ENCODE measurements at places on chromosomes 1 and 21. TPM values are rescaled to one million over a fixed set of nuclear protein-coding genes. Genes with fewer than 3 reads are reported as not detected.

DNA sequence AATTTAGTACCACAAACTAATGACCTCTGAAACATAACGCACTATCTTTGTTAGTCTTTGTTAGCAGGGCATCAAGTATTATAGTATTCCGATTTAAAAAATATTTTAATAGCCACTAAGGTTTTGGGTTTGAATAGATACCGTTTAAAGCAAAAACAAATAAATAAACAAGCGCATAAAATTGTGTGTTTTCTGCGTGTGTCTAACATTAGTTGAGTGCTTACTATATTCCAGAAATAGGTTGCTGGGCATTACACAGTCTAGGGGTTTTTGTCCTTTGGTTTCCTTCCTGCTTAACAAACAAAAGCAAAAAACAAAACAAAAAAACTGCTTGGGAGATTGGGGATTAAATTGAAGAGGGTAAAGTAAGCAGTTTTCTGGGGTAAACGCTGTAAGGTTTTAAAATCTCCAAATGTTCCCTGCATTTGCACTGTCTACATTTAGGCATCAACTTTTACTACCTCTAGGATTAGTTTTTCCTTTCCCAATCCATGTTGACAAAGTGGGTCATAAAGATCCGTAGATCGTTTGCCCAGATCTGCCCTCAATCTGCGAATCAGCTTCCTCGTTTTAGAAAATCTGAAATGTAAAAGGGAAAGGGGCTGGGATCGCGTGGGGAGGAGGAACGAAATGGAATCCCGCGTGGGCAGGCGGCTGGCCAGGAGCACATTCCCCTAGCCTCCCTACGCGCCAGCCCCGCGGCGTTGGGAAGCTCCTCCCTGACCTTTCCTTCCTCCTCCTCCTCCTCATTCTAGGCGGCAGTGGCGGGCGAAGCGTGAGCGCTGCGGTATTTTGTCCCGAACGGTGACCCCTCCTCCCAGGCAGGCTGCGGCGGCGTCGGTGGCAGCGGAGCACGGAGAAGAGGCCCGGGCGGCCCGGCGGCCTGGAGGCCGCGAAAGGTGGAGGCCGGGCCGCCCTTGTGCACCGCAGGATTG is at the start of gene KCTD3:
Gene KCTD3 (plus strand): TSS at position 749 of the 935 bp plus-strand sequence. CDS start 382 bp downstream, outside the sequence.
- DNase-seq = no peak

- no peak for DNase-seq
These were observed at the start of gene GPA33 for GRCh38 chr1:167090314-167090942. Gene GPA33 (minus strand): TSS chr1:167090377. CDS start chr1:167090287, 90 bp downstream.

GRCh38 chr1:168180148-168180524 is 1.4 kb downstream of the TIPRL start:
- DNase-seq = no peak

- DNase-seq = no peak
These were observed 182.2 kb downstream of the PRDM16 start for GRCh38 chr1:3251099-3251806.

GRCh38 chr21:16007943-16008342 is 278.2 kb downstream of the USP25 start:
- no peak for DNase-seq

DNA sequence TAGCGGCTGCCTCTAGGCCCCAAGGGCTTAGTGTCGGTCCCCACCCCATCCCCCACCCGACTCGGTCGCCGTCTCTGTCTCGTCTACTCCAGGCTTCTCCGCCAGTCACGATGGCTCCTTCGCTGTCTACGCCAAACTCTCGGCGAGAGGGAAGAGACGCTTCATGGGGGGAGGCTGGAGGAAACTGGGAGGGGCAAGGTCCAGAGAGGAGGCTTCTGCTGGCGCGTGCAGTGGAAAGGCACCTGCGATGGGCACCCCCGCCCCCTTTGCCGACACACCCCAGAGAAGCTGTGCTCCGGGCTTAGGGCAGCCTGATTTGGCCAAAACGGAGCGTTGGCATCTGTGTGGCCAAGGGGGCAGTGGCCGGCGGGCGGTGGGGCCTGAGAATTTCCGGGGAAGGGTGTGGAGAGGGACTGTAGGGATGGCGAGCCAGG is 1.2 kb upstream of the CSMD2 start:
- DNase-seq = no peak

DNA sequence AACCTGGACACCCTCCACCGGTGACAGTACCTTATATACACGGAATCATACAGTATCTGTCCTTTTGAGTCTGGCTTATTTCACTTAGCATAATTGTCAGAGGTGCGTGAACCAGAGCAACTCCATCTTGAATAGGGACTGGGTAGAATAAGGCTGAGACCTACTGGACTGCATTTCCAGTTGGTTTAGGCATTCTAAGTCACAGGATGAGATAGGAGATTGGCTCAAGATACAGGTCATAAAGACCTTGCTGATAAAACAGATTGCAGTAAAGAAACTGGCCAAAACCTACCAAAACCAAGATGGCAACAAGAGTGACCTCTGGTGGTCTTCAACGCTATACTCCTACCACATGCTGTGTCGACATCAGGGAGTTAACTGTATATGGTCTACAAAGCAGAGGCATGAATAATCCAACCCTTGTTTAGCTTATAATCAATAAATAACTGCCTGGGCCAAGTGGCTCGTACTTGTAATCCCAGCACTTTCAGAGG is 1.4 kb upstream of the FDPS start:
- DNase-seq = no peak

DNA sequence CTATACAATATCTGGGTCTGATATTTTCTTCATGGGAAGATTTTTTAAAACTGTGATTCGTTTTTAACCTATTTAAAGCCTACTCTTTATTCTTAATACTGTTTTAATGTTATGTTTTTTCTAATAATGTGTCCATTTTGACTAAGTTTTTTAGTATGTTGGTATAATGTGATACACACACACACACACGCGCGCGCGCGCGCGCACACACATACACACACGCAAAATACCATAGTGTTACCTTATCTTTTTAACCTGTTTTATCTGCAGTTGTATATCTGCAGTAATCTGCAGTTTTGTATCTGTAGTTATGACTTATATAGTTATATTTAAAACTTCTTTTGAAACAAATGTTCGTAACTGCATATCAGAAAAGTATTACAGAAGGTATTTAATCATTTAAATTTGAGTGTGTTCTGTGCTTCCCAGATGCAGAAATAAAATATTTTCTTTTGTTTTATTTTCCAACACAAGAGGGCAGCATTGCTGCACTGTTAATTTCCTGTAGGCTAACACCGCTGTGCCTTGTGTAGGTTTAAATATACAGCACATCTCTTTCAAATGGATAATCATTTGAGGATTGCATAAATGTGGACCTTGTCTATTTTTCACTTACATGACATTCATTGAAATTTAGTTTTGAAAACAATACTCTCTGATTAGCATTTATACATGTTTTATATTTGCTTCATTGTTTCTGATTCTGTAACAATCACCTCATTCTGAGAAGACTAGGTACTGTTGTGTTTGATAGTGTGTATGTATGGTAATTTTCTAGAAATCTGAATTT is 166.1 kb downstream of the PDE4B start:
- no peak for DNase-seq

GRCh38 chr21:25412100-25412499 is 195.2 kb downstream of the MRPL39 start:
- no peak for DNase-seq

DNA sequence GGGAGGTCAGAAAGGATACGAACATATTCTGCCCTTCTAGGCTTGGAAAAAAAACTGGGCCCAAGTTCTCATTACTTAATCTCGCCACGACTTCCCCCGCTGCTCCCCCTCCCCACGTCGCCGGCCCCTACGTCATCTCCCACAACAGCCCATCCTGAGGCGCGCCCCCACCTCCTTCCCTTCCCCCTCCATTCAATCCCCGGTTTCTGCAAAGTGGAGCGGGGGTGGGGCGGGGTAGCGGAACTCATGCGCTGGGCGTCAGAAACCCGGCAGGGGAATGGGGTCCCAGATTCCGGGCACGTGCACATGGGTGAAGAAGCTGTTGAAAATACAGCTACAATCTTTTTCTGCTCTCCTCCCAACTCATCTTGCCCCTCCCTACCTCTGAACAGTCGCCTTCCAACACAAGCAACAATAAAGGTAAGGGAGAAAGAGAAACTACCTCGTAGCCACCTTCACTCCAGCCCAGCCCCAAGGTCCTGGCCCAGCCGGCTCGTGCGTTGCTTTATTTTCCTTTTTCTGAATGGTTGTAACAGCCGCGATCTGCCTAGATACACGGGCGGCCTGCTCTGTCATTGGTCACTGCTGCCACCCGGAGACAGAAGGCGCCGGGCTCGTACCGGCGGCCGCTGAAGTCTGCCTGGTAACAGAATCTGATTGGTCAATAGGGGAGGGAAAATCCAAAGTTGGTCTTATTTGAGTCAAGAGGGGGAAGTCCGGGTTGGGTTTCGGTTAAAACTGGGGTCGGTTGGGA is at the start of gene RFX5:
Gene RFX5 (minus strand): TSS at position 484 of the 754 bp plus-strand sequence. CDS start 932 bp downstream, outside the sequence.
- peak; percentile 98 for DNase-seq

DNA sequence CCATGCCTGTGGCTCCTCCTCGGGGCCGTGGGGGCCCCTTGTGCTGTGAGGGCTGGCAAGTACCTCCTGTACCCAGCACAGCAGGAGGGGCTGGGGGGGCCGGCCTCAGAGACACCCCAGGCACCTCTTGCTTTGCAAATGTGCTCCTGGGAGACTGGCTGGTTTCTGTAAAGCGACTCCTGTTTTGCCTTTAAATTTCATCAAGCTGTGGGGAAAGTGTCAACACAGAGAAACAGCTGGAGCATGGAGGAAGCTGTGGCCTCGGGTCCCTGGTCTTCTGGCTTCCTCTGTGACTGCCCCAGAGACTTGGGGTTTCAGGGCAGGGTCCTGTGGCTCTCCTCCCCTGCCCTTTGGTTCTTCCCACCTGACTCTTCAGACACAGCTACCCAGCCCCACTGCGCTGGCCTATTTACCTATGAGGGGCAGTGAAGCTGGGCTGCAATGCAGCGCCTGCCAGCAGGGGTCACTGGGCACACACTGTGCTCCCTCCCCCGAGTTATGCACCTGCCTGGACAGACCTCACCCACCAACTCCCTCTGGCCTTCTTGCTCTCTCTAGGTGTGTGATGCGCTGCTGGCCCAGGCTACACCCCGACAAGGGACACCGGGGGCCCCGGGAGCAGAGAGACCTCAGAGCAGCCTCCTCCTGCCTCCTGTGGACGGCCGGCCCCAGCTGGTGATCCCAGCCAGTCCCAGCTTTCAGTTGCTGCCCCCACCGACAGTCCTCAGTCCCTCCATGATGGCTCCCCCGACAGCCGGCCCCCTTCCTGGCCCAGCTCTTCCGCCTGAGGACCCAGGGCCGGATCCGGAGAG is 17.6 kb upstream of the PEX10 start:
- DNase-seq = no peak

DNA sequence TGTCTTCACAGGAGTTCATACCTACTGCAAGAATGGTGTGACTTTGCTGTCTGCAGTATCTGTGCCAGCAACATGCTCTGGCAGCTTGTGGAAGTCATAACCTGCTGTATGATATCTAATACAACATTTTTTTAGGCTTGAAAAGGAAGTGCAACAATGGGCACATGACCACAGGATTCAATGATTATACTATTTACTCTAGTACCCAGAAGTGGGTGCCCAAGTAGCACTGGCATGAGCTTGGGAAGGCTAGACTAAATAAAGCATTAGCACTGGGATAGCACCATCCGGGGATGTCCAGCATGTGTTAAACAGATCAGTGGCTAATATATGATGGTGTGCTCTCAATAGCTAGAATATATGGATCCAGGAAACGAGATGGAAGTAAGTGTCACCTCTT is 98.6 kb upstream of the PDE4B start:
- no peak for DNase-seq

DNA sequence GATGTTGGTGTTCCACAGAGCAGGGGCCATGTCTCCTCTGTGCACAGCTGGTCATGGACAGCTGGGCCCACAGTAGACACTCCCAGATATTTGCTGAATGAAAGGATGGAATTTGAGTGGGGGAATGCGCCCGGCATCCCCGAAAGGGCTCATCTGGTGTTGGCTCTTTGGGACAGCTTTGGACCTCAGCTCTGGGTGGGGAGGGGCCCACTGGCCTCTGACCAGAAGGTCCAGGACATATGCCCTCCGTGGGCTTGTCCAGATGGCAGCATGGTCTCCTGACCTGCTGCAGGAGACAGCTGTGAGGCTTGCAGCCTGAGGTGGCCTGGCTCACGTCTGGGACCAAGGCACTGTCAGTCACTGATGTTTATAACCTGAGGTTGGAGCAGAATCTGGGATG is 160.4 kb upstream of the AJAP1 start:
- no peak for DNase-seq

DNA sequence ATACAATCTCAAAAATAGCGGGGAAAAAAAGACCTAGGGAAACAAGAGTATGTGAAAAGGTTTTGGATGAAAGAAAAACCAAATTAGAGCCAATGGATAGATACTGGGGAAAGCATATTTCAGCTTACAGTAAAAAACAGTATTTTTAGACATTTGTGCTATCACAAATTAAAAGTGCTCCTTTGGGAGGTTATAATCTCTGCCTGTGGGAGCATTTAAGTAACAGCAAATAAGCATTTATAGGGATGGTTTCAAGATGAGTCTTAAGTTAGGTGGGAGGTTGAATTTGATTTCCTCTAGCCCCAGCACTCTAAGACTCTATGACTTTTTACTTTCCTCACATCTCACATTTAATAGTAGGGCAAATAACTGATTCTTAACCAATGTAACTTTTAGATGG is 79.6 kb upstream of the SLFNL1 start:
- DNase-seq = no peak

GJB3 gene
- 24.6 TPM for total RNA-seq

HPDL gene
- 2.2 TPM for total RNA-seq

PGLYRP3 gene
- 28.7 TPM for total RNA-seq

FCRLA gene
- not detected for total RNA-seq

ADGRB2 gene
- total RNA-seq = 3.9 TPM

TDRD5 gene
- total RNA-seq = not detected

CAPN8 gene
- total RNA-seq = 0.49 TPM

NTNG1 gene
- 6.6 TPM for total RNA-seq

CD52 gene
- 8.1 TPM for total RNA-seq

IQGAP3 gene
- 2.9 TPM for total RNA-seq

LIPI gene
- total RNA-seq = not detected

TNFAIP8L2 gene
- total RNA-seq = 7.6 TPM

All from vagina (tissue), 2 donors.